ENCODE measurements at places on chromosomes 5 and 9.

DNA sequence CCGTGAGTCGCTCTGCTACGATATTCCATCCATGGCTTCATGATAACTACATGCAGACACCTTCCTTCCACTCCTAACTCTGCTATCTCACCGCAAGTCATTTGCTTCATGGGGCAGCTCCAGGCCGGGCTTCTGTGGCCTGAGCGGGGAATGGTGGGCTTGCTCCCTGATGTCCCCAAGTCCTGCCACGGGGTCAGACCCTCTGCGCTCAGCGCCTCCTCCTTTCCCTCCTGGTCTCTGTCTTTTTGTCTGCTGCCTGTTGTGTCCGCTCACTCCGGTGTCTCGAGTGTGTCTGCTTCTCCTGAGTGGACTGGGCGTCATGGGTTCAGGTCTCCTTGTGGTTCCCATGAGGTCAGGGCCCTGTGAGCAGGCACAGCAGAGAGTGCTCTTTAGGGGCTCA, 139.6 kb downstream of the CACNA1B start:
- no peak for DNase-seq

- DNase-seq, result peak; percentile 15
These were observed 881 bp downstream of the TNFAIP8 start for GRCh38 chr5:119356612-119357188.

GRCh38 chr5:66661149-66661548, 65.0 kb downstream of the MAST4 start:
- no peak for DNase-seq

GRCh38 chr5:116068028-116068632, 16.7 kb upstream of the COMMD10 start:
- peak; percentile 31 for DNase-seq

- DNase-seq, result no peak
These were observed 294.7 kb upstream of the SLC30A5 start for GRCh38 chr5:68798877-68799843.

DNA sequence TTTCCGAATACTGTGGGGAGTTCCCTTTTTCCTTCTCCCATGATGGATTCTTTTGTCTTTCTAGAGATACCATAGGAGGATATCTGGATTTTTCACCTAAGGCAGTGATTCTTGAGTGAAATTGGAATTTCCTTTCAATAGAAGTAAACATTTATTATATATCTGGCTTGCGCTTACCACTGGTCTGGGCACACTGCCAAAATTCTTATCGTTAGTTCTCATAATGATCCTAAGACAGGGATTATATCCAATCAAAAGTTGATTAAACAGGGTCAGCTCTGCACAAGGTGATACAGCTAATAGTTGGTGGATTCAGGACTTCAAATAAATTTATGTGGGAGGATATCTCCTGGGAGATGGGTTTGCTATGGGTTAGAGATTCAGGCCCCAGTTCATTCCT, 9.6 kb downstream of the TLE4 start:
- no peak for DNase-seq

DNA sequence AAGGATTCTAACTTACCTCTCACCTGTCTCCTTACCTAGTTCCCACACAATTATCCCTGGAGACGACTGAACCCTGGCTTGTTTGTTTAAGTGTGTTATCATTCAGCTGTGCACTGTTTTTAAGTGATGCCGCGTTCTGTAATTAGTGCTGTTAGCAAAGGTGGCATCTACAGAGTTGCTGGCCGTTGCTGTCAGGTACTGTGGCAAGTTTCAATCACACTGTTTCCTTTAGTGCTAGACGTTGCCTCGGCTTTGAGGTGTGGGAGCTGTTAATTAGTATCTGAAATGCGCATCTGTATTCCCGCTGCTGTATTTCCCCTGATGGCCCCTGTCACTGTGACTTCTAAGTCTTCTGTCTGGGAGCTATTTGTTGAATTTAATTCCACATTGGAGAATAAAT, 193.8 kb upstream of the GAS1 start:
- no peak for DNase-seq

- peak; percentile 19 for DNase-seq
These were observed 463.1 kb downstream of the DMAC1 start for GRCh38 chr9:7336356-7337065.

GRCh38 chr9:83166372-83166771, 103.4 kb upstream of the RASEF start:
- DNase-seq, result peak; percentile 72

GRCh38 chr5:37918424-37918823, 78.6 kb upstream of the GDNF start:
- peak; percentile 84 for DNase-seq

- no peak for DNase-seq
These were observed 1.2 kb downstream of the RAPGEF6 start for GRCh38 chr5:131633830-131634229.

DNA sequence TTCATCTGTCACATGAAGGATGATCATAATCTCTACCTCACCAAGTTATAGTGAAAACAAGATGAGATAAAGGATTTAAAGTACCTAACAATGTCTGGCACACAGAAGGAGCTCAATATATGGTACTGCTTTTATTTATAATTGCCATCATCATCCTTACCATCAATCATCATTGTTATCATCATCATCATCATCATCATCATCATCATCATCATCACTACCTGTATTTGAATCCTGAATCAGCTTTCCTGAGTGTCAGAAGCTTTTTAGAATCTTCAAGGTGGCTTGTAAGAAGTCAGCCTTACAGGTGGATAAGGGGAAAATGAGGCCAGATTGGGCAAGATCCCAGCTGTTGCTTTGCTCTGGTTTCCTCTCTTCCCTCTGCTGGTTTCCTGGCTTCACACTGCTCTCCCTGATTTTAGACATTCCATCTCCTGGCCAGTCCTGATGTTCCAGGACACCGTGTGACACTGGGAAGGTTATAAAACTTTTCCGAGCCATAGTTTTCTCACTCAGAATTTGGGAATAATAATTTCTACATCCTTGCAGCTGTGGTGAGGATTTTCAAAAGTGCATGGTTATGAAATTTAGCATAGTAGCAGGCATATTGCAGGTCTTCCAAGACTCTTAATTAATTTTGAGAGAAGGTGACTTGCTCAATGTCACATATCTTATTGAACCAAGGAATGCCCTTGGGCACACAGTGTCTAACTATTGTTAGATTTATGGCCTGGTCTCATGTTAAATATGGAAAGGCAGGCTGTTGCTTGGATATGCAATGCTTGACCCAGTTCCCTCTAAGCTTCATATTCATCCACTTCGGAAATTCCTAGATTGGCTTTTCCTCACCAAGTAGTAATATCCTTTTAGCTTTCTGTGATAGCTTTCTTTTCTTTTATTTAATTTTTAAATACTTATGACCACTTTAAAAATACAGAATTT, 160.7 kb downstream of the TMEM38B start:
- DNase-seq, result no peak

DNA sequence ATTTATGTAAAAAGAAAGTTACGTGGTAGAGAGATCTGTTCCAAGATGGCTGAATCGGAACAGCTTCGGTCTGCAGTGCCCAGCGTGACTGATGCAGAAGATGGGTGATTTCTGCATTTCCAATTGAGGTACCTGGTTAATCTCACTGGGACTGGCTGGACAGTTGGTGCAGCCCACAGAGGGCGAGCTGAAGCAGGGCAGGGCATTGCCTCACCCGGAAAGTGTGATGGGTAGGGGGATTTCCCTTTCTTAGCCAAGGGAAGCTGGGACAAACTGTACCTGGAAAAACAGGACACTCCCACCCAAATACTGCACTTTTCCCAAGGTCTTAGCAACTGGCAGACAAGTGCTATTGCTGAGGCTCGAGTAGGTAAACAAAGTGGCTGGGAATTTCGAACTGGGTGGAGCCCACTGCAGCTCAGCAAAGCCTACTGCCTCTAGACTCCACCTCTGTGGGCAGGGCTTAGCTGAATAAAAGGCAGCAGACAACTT, 13.1 kb upstream of the HSD17B4 start:
- DNase-seq, result no peak

GRCh38 chr5:77420940-77421339, 71.2 kb downstream of the WDR41 start:
- DNase-seq, result no peak

- no peak for DNase-seq
These were observed 41.0 kb upstream of the FBN2 start for GRCh38 chr5:128579093-128579492.

GRCh38 chr5:67238191-67238590, 41.6 kb upstream of the CD180 start:
- DNase-seq, result no peak

DNA sequence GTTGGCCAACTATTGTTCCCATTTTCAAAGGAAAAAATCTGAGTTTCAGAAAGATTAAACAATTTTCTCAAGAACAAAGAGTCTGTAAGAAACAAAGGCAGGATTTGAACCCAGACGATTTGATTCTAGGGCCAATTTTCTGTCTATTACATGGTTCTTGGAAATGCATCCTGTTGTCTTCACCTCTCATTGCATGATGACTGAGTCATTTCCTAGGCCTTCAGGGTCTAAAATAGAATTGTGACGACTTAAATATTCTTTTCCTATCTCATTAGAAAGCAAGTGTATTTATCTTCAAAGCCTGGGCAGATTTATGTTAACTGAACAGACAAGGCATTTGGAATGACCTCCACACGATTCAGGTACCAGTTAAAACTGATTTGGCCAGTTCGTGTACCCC, 512.9 kb downstream of the NTRK2 start:
- no peak for DNase-seq

DNA sequence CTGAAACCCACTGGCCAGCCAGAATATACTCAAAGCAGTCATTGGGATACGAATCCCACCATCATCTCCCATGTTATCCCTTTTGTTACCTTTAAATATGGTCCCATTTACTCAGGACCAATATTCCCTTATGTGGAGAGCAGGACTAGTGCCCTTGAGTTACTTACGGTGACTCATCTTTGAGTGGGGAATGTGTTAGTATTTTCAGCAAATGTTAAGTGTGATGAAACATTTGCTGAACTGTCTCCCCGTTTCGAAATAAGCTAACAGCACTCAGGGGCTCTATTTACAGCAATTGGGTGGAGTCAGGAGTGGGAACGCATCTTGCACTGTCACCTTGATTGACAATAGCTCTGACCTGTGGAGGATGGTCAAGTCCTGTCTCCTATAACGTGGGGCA, 67.4 kb downstream of the CTSL start:
- no peak for DNase-seq

DNA sequence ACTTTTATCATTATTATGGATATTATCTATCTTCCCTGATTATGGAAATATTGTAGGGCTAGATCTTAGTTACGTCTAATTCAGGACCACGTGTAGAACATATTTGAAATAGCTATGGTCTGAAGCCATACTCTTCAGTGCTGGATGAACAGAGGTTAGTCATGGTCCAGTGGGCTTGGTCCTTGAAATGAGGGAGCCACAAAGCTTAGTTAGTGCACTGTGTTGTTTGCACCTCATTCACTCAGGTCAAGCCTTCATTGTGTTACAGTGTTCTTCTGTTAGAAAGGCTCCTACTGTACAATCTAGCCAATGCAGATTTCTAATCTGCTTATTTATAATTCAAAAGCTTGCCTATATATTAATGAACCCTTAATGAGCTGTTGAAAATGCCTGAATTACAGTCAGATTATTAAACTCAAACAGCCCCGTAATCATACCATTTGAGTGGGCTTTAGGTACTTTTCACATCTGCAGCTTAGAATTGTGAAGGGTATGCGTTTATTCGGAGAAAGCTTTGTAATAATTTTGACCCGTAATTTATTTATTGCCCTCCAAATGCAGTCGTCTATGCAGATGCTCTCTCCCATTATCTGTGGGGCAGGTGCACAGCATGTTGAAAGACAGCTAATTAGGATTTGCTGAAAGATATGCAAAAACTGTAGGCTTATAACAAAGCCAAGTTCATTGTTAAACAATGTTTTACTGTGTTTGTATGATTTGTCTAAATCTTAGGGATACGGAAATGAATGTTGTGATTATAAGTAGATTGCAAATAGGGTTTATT, 164.9 kb downstream of the PBX3 start:
- DNase-seq, result no peak

DNA sequence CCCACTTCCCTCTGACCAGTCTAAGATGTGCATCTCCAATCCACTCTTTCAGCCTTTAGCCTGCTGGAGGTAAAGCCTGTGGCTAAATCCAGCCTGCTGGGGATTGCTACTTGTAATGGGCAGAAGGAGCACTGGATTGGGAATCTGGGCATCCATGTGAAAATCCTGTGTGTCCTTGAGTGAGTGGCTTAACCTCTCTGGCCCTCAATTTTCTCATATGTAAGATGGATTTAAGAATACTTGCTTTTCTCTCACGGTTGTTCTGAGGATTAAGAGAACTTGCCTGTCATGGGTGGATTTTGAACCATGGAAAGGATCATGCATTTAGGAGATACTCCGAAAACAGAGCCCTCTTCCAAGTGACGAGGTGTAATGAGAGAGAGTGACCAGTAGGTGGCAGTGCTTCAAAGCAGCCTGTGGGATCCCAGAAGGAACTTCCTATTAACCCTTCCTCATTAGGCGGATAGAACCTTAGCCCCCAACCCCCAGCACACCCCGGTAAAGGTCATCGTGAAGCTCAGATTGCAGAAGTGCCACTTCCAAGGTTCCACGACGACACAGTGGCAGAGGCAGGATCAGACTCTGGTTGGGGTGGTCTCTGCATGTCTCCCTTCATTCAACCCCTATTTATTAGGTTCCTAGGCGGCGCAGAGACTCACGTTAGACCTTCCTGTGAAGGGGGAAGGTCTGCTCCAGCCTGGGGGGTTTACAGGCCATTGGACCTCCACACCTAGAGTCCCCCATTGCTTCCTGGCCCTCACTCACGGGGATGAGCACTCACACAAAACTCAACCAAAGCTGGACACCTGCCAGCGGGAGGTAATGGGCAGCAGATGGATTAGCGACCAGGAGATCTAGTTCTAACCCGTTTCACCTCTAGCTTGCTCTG, 68.7 kb upstream of the ZNF618 start:
- DNase-seq, result no peak
